ENCODE measurements at places on chromosomes 2 and 18.
A peak's percentile ranks its signal among the peaks of the same experiment; 100 is the strongest.

- DNase-seq, result no peak
Measured at GRCh38 chr2:123513351-123513750, 511.7 kb upstream of the CNTNAP5 start.

DNA sequence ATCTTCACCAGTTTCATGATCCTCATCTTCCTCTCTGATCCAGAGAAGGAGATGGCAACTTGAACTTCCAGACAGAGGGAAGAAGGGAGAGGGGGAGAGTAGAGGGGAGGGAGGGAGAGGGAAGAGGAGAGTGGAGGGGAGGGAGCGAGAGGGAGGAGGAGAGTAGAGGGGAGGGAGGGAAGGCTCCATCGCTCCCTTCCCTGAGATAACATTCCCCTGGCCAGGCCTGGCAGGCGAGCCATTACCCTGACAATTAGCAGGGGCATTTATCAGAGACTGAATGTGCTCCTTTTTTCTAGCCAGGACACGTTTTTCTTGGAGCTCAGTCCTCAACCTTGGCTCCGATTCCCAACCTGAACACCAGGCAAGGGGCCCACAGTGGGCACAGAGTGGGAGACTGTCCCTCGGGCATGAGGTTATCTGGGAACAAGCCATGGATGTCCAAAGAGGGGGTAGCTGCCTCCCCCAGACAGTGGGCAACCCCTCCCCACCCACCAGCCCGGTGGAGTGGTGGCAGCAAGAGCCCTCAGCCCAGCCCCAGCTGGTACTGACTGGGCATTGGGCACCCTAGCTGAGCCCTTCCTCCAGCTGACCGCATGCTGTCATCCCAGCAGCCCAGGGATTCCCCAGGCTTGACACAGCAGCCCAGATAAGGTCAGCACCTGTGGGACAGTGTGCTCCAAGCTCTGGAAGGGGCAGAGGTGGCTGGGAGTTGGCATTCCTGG, 81.8 kb downstream of the TNS1 start:
- no peak for DNase-seq

DNA sequence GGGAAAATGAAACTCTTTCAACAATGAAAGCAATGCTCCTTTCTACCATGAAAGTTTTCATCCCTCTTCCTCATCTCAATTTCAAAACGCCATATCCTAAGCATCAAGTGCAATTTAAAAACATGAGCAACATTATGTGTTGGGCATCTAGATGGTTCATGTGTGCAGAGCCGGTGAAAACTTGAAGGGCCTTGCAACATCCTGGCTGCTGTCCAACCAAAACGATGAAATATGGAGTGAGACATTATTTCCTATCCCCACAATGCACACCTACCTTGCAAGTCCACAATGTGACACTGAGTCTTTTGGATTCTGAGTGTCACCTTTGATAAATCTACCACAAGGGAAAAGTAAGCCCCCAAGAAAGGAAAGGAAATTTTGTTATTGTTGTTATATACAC, 110.0 kb downstream of the NCKAP5 start:
- no peak for DNase-seq

GRCh38 chr2:199764273-199764800, 86.7 kb downstream of the FTCDNL1 start:
- DNase-seq, result no peak

- DNase-seq, result no peak
Measured at GRCh38 chr2:18630101-18630500, 40.7 kb upstream of the NT5C1B start.

GRCh38 chr2:151843691-151844061, 15.5 kb upstream of the ARL5A start:
- no peak for DNase-seq

GRCh38 chr2:53095664-53096063, 671.9 kb upstream of the CHAC2 start:
- no peak for DNase-seq

DNA sequence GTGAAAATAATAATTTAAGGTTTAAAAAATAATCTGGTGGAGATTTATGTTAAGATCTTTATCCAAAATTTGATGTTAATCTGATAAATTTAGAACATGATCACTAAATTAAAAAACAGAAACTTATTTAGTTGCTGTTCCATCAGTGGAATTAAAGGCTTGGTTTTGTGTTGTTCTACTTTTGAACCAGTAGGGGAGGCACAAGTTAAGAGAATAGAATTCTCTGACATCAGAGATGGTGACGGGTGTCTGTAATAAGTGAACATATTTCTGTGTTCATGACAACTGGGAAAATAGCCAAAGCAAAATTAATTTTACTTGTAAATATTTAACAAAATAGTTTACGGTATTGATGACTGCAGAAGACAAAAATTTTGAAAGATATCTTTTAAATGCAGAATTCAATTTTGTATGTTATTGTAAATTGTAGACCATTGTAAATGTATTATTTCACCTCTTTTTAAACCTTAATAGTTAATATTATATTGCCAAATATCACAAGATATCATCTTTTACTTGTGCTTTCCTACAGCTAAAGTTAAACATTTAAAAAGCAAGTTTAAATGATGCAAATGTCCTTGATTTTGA, 106.0 kb downstream of the UBR3 start:
- no peak for DNase-seq

- DNase-seq, result no peak
Measured at GRCh38 chr18:56469582-56469981, 168.8 kb downstream of the TXNL1 start.

DNA sequence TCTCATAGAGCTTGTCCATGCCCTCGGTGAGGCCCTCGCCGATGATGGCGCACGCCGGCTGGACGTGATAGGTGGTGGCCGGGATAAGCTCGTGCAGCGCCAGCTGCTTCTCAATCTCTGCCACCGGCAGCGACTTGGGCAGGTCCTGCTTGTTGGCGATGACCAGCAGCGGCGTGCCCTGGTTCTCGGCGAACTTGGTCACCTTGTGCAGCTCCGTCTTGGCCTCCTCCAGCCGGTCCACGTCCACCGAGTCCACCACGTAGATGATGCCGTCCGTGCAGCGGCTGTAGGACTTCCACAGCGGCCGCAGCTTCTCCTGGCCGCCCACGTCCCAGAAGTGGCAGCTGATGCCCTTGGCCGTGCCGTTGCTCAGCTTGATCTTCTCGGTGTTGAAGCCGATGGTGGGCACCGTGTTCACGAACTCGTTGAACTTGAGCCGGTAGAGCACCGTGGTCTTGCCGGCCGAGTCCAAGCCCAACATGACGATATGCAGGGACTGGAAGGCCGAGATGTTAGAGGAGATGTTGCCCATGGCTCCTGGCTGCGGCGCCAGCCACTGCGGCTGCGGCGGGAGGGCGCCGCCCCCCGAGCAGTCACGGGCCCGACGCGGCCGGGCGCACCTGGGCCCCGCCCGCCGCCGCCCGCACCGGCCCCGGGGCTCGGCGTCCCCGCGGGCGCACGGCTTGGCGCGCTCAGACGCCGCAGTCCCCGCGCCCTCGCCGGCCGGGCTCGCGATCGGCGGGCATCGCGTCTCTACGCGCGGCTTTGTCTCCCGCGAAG, 636 bp downstream of the ARL4C start:
- no peak for DNase-seq

GRCh38 chr18:21093133-21093532, 18.5 kb downstream of the ROCK1 start:
- no peak for DNase-seq

- DNase-seq, result no peak
Measured at GRCh38 chr2:44766777-44767176, 174.7 kb upstream of the SIX3 start.

- DNase-seq, result no peak
Measured at GRCh38 chr2:35160871-35161270, 1194.7 kb upstream of the CRIM1 start.

DNA sequence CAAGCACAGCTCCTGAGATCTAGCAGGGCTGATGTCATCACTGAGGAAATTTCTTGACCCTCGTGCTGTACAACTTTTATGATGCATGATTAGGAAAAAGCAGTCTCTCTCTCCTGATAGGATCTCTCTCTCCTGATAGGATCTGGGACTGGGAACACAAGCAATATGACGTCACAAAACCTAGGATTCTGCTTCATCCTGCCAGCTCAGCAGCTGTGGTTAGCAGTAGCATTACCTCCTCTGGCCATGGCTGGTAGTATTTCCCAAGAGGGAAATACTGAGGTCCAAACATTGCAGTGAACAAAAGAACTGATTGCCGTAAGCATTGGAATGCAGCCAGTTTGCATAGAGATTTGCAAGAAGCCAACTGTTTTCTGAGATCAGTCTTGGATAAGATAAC, 521.2 kb upstream of the POU3F3 start:
- DNase-seq, result no peak

- no peak for DNase-seq
Measured at GRCh38 chr2:74577448-74577847, 22.9 kb downstream of the DOK1 start.

- no peak for DNase-seq
Measured at GRCh38 chr18:62201870-62202269, 14.8 kb downstream of the RELCH start.

- DNase-seq, result no peak
Measured at GRCh38 chr2:98805412-98806171, 74.7 kb upstream of the MGAT4A start.

- DNase-seq, result no peak
Measured at GRCh38 chr2:174969091-174969734, 36.0 kb downstream of the CHN1 start.

DNA sequence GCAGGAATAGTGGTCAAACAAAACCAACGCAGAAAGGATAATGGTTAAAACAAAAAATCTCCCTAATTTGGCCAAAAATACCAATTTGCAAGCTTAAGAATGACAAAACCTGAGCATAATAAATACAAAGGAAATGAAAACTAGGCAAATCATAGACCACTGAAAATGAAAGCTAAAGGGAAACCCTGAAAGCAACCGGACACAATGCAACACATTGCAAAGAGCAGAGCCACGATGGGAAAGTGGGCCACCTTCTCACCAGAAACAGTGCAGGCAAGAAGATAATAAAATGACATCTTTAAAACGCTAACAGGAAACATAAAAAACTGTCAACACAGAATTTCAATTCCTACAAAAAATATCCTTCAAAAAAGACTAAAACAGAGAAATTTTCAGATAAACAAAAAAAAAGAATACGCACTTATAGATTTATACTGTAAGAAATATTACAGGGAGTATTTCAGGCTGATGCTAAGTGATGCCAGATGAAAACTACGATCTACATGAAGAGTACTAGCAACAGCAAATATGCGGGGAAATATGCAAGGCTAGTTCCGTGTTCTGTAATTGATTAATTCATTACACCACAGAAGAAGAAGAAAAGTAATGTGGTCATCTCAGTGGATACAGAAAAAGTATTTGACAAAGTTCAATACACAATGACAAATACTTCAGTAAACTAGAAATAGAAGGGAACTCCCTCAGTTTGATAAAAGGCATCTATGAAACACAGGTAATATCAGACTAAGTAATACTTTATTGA, 239.5 kb downstream of the L3MBTL4 start:
- DNase-seq, result no peak

DNA sequence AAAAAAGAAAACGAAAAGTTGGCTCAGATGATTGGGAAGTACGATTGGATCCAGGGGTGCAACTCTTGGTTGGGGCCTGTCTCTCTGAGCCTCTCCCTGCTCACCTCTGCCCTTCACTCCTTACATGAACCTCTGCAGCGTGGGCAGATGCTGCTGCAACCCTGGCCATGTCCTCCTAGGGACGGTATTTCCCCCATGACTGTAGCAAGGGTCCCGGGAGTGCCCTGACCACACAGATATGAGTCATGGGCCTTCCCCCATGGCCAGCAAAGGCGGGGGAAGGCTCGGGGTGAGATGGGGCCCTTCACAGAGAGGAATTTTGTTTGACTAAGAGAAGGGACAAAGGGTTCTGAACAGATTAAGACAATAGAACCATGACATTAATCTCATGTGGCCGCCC, 129.0 kb downstream of the NCK2 start:
- DNase-seq, result peak; percentile 31

DNA sequence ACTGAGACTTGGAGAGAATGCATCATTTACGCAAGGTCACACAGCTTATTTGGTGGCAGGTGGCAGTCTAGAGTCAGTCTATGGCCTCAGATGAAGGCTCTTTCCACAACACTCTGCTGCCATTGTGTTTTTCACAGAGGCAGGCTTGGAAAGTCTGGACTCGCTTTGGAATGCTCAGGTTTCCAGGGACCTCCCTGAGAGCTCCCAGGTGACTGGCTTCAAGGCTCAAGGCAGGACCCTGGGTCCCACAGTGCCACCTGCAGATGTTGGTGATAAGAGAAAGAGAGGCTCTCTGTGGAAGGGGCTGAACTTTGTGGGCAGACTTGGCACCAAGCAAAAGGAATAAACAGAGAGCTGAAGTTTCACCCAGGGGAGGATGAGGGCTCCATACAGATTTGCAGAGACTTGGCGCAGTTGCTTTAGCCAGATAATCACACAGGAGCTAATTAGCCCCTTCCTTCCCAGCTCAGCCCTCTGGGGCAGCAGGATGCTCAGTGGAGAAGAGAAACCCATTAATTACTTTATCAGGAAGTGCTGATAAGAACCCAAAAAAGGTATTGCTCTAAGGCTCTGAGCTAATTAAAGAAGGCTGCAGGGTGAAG, 103.5 kb downstream of the LBH start:
- no peak for DNase-seq

- no peak for DNase-seq
Measured at GRCh38 chr18:44533071-44533470, 147.6 kb upstream of the SETBP1 start.

- DNase-seq, result no peak
Measured at GRCh38 chr18:23805898-23806297, 116.6 kb downstream of the LAMA3 start.

GRCh38 chr18:21242141-21242779, at the start of gene GREB1L:
Gene GREB1L, plus strand, starts transcription at chr18:21242232. Its CDS starts 141,287 bp downstream, at chr18:21383519.
- no peak for DNase-seq

DNA sequence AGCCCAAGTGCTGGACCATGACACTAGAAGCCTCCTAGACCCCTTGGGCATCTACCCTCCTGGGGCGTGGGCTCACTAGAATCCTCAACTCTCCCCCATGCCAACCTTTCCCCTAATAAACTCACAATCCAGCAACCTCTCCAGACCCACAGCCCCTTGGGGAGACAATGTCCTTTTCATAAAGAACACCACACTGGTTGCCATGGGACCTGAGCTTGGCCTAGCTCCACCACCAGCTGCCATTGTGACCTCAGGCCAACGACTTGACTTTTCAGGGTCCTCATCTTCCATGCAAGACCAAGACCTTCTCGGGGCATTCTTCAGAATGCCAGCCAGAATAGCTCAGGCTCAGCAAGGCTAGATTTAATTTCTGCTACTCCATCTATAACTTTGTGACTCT, 128.1 kb upstream of the NPAS2 start:
- no peak for DNase-seq

GRCh38 chr2:197986977-197987376, 182.6 kb downstream of the PLCL1 start:
- DNase-seq, result no peak

DNA sequence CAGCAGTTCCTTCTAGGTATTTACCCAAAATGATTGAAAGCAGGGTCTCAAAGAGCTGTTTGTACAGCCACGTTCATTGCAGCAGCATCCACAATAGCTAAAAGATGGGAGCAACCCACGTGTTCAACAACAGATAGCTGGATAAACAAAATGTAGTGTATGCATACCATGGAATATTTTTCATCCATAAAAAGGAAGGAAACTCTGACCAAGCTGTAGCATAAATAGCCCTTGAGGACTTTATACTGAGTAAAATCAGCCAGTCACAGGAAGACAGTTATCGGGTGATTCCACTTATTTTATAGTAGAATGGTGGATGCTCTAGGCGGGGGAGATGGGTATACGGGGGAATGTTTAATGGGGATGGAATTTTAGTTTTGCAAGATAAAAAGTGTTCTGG, 7.5 kb downstream of the TRAPPC12 start:
- no peak for DNase-seq

- DNase-seq, result no peak
Measured at GRCh38 chr2:200662727-200663126, 76.9 kb downstream of the AOX1 start.
